Naive thymus-derived CD4-positive, alpha-beta T cell (primary cell): ENCODE measurements at places on chromosomes 5 and 9. TPM values are rescaled to one million over a fixed set of nuclear protein-coding genes. Genes with fewer than 3 reads are reported as not detected.

The GPX8 gene
- not detected for total RNA-seq

The SLC6A7 gene
- total RNA-seq, result not detected

The PDE6A gene
- not detected for total RNA-seq

The PROB1 gene
- 4.9 and 5.4 TPM in 2 replicates for total RNA-seq

The SPATA31C1 gene
- total RNA-seq, result not detected

The ACTBL2 gene
- not detected for total RNA-seq

DNA sequence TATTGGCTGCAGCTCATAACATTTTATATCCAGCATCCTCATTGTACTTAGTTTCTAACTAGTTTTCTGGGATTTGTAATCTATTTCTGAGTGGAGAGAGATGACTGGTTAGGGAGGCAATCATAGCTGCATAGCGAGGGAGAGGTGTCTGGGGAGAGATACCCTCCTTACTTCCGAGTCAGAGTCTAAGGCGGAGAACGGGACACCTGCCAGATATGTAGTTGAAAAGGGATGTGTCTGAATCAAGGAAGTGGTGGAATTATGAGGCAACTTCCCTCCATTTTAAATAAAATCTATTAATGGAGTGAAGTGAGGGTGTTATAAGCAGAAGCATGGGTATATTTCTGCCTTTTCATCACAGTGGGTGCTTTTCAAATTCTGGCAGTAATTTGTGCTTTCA, 126.5 kb downstream of the MAST4 start:
- H3K27ac ChIP-seq, result no peak overlapping the region
- H3K4me1 ChIP-seq, result no peaks in the 10 kb centered on the region
- no peak overlapping the region for H3K4me3 ChIP-seq
- H3K36me3 ChIP-seq, result no peaks in the 10 kb centered on the region

DNA sequence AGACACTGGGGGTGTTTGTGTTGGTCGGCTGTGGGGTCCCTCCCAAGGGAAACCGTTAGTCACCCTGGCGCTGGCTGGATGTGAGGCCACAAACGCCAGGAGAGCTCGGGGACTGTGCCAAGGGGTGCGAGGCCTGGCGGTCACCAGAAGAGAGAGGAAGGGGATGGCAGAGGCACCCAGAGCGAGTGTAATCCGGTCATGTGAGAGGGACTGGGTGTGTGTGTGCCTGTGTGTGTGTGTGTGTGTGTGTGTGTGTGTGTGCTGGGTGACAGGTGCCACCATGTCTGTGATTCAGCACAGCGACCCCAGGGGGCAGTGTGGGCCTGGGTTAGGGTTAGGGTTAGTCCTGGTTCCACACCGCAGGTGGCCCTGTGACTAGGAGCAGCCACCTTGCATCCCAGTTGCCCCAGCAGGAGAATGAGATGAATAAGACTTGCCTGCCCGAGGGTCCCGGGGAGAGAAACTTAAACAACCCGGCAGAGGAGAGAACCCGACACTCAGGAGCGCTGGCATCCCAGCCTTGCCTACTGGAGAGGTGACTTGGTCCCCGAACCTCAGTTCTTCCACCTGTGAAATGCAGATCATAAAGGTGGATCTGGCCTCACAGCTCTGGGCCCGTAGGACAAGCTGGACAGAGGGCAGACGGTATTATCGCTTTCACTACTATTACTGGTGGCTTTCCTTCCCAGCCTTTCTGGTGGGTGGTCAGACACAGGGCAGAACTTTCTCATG, 1.4 kb upstream of the ADAMTSL2 start:
- H3K36me3 ChIP-seq, result no peaks in the 10 kb centered on the region
- DNase-seq, result peak; percentile 70
- no peaks in the 10 kb centered on the region for H3K4me1 ChIP-seq
- no peak overlapping the region for H3K4me3 ChIP-seq
- no peak overlapping the region for H3K27ac ChIP-seq

- H3K4me1 ChIP-seq, result no peaks in the 10 kb centered on the region
- H3K27me3 ChIP-seq, result no peaks in the 10 kb centered on the region
- no peak for DNase-seq
These were observed 10.4 kb upstream of the FIBCD1 start for GRCh38 chr9:130949188-130950038.

- no peak for DNase-seq
- H3K27me3 ChIP-seq, result peaks cover 4% of the 10 kb centered on the region
- no peaks in the 10 kb centered on the region for H3K4me1 ChIP-seq
- H3K27ac ChIP-seq, result no peak overlapping the region
- H3K36me3 ChIP-seq, result no peaks in the 10 kb centered on the region
- H3K4me3 ChIP-seq, result no peak overlapping the region
These were observed 6.7 kb downstream of the ADAMTSL1 start for GRCh38 chr9:18480662-18481093.

- H3K36me3 ChIP-seq, result no peaks in the 10 kb centered on the region
- no peak overlapping the region for H3K4me3 ChIP-seq
- H3K27ac ChIP-seq, result no peak overlapping the region
These were observed 242.2 kb upstream of the ACTBL2 start for GRCh38 chr5:57724836-57725235.

GRCh38 chr5:124889486-124889825, 143.0 kb upstream of the ZNF608 start:
- no peak overlapping the region for H3K4me3 ChIP-seq
- H3K4me1 ChIP-seq, result no peaks in the 10 kb centered on the region
- no peak for DNase-seq
- no peaks in the 10 kb centered on the region for H3K36me3 ChIP-seq
- H3K27ac ChIP-seq, result no peak overlapping the region
- no peaks in the 10 kb centered on the region for H3K27me3 ChIP-seq

DNA sequence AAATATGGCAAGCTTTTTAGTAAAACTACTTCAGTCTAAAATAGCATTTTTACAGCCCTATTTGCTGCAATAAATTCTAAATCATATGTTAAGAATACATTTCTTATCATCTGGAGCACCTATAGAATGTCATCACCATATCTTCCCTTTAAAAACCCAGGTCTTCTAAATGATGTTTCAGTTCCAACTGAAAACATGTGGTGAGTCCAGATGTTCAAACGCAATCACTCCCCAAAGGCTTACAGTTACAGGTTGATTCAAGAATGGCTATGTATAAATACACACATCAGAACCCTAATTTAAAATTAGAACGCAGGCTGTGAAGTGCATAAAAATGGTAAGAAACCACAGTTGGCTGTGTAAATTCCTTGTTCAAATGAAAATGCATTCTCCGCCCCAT, 796.3 kb downstream of the MAT2B start:
- no peaks in the 10 kb centered on the region for H3K4me1 ChIP-seq
- H3K27me3 ChIP-seq, result no peaks in the 10 kb centered on the region
- no peak overlapping the region for H3K27ac ChIP-seq
- no peak overlapping the region for H3K4me3 ChIP-seq
- H3K36me3 ChIP-seq, result no peaks in the 10 kb centered on the region
- DNase-seq, result no peak

DNA sequence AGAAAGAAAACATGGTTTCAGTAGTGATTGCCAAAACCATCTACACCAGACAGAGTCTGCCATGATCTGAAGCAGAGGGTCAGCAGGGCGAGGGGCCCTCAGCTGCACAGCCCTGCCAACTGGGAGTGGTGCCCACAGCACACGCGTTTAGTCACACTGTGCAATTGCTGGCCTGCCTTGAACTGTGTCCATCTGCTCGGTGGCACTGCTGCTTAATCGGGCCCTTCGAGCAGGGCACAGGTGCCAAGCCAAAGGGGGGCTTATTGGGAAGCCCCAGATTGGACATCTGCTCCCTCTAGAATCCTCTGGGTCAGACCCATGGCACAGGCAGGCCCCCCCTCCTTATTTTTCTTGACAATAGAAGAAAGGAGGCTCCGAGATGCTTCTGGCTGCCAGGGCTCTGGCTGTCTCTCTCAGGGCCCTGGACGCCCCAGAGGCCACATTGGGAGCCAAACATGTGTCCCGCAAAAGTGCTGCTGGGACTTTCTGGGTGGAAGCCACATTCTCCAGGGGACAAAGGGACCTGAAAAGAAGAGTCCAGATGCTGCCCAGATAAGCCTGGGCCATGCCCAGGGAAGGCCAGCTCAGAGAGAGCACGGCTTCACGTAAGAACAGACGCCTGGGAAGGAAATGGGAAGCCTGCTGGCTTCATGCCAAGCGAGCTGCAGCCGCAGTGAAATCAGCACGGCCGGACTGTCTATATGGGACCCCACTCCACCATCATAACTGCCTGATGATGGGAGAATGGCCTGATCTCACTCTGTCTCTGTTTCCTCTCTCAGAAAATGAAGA, 349.2 kb downstream of the GADD45G start:
- H3K27ac ChIP-seq, result no peak overlapping the region
- H3K36me3 ChIP-seq, result no peaks in the 10 kb centered on the region
- no peak overlapping the region for H3K4me3 ChIP-seq
- no peaks in the 10 kb centered on the region for H3K4me1 ChIP-seq
- no peak for DNase-seq
- no peaks in the 10 kb centered on the region for H3K27me3 ChIP-seq

DNA sequence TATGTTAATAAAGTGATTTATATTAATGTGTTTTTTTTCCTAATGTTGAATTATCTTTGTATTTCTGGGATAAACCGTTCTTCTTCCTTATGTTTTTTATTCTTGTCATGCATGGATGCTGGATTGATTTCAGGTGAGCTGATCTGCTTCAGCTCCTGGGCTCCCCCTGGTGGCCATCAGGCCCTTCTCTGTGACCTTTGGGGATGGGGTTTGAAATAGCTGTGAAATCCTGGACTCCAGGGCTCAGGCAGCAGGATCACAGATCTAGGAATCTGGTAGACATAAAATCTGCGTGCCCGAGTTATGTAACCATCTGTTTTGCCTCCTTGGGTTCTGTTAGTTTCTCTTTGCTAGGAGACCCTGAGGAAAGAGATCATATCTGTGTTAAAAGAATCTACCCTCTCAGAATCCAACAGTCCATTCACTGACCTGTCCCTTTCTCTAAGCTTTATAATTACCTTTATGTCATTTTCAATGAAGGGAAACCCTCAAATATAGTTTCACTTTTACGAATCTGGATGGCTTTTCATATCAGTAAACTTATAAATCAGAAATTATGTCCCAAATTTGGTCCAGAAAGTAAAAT, 12.2 kb upstream of the OR13J1 start:
- no peaks in the 10 kb centered on the region for H3K27me3 ChIP-seq
- DNase-seq, result peak; percentile 71
- no peaks in the 10 kb centered on the region for H3K36me3 ChIP-seq
- H3K27ac ChIP-seq, result no peak overlapping the region
